CD4-positive, alpha-beta T cell treated with Interleukin-1 beta for 1 hour (primary cell): ENCODE measurements at places on chromosomes 6 and 20.

GRCh38 chr20:846894-847278 is 13.4 kb downstream of the FAM110A start:
- peak; percentile 65 for DNase-seq

DNA sequence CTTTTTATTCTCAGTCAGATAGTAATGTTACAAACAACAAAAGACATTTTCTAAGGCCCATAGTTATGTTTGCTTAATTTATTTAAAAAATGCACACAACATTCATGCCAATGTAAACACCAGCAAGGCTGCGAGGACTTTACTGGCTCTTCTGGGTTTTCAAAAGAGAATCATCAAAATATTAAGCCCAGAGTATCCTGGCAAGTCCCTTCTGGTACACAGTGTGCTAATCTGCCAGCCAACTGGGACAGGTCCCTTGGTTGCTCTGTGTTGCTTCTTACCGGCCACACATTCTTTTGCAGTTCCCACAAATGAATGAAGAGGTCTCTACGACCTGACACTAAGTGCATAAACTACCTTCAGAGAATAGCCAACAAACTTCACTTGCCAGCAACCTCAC is 42.6 kb upstream of the SPDEF start:
- no peak for DNase-seq

GRCh38 chr6:44575644-44576043 is 188.1 kb downstream of the CDC5L start:
- no peak for DNase-seq

- DNase-seq: peak; percentile 71
Measured at GRCh38 chr20:35490736-35491181, 35.4 kb downstream of the CEP250 start.

GRCh38 chr20:54643761-54644160 is 168.4 kb downstream of the DOK5 start:
- DNase-seq: no peak

GRCh38 chr6:119443993-119444641 is 94.6 kb upstream of the MAN1A1 start:
- no peak for DNase-seq

DNA sequence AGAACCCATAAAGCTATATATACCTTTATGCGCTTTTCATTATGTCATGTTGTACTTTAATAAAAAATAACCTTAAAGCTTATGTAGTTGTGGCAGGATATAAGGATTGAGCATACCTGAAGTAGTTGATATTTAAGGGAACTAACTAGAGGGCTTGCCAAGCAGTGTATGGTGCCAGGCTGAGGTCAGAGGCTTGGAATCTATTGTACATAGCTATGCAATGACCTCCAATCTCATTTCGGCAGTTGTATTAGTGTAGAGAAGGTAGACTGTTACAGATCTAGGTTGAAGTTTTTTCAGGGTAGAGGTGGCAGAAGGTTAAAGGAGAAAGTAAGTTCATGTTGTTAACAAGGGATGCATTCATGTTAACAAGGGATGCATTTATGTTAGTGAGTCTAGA is 397.7 kb upstream of the HS3ST5 start:
- no peak for DNase-seq
